ENCODE measurements at places on chromosomes 11 and 22.

GRCh38 chr11:123437236-123437979 lies 7.3 kb downstream of the GRAMD1B start:
- no peak for DNase-seq

GRCh38 chr11:128949791-128950454 lies 7.3 kb upstream of the TP53AIP1 start:
- no peak for DNase-seq

DNA sequence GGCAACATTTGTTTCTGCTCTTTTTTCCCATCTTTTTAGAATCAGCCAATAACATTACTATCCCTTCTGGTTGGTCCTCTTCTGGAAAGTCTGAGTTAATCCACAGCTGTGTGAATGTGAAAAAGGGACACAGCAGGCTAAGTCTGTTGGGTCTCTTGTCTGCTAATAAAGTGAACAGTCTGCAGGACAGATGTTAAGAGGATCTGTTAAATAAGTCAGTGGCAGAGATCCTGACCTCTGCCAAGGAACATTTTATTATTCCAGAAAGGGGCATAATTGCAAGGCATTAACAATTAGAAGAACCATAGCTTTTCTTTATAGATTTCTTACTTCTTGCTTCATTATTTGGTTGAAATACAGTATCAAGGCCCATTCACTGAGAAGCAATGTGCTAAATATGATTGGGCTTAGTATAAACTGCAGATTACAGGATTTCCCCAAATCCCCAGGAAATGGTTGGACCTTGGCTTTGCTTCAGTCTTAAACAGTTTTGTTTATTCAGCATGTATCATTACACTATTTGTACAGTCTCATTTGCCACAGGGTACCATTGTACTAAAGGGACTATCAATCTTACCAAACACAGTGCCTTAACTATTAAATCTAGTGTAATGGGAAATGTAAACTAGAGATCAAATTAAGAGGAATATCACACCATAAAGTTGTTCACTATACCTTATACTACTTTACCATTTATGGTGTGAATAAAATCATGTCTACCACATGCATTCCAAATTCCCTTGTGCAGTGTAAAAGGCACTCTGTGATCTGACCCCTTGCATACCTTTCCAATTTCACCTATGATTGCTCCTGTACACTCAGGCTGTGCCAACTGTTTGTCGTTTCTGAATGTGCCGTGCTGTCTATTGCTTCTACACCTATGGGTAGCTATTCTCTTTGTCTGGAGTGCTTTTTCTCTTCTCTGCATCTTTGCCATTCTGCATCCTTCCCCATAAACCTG lies 274.0 kb downstream of the SOX6 start:
- DNase-seq: no peak

DNA sequence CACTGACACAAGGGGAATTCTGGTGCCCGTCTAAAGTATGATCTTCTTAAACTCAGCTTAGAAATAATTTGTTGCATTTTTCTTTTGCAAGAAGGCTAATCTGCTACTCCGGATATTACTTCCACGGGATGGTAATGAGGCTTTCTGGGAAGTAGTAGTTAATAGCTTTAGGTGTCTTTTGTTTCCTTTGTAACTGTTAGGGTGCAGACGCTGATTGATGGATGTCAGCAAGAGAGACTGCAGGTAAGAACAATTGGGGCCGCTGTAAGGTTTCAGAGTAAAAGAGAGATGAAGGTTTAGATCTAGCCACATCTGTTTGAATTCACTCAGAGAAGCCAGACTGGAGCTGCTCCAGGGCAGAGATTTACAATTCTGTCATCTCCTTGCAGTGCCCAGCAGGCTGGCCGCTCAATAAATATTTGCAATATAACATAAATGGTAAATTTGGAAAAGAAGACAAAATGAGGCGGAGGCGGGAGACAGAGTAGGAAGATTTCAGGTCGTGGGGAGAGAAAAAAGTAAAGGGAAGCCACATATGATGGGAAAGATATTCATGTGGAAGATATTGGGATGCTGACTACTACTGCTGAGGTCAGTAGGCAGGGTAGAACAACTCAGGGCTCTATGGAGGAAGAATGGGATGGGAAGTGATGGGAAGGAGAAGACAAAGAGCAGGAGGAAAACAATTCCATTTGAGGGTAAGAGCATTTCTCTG lies 320.5 kb downstream of the AASDHPPT start:
- no peak for DNase-seq

DNA sequence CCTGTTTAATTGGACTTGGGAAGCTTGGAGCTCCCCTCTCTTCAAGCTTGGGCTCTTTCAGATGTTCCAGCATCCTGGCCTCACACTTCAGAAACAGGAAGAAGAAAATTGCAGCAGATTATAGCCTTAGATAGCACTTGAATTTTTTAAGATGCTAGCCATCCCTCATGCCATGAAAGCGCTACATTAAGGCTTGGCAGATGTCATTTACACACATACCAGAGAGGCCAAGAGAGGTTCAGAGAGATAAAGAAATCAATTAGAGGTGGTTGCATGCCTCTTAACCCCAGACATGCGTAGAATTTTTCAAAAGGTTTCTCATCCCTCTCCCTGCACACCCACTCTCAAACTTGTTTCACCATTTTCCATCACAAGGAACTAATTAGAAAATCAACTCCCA lies 31.9 kb upstream of the DBX1 start:
- no peak for DNase-seq

- peak; percentile 55 for DNase-seq
These were observed 686 bp downstream of the LMF2 start for GRCh38 chr22:50506611-50507420.

GRCh38 chr11:72525466-72525865 lies 91.1 kb upstream of the CLPB start:
- DNase-seq: no peak

- no peak for DNase-seq
These were observed 603.0 kb upstream of the CADM1 start for GRCh38 chr11:116107229-116107628.

DNA sequence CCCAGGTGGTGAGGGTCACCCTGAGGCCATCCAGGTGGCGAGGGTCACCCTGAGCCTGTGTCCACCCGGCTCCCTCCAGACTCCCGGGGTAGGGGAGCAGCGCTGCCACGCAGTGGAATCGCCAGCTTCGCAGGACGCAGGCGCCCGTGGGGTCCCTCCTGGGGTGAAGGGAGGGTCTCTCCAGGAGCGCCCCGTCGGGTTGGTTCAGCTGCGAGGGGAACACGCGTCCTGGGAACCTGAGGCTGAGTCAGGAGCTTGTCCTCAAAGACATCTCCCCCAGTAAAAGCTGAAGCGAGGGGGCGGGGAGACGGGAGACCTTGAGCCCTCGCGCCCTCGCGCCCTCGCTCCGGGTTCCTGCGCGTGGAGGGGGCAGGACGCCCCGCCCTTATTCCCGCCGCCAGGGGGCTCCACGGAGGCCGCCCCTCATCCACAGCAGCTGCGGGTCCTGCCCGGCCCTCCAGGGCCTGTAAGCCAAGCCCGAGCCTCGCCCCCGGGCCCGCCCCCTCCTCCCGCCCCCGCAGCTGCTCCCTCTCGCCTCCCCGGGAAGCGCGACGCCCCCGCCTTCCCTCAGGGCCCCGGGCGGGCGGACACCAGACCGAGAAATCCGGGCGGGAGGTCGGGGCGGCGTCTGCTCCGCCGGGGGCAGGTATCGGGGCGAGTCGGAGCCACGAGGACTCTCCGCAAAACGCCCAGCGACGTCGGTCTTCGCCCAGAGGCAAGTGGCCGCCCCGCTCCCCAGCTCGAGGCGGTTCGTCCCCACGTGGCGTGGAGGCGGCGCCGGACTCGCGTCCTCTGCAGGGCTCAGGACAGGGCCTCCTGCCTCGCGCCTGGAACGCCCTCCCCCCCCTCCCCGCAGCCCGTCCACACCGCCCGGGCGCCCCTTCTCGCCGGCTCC lies 22.8 kb downstream of the PIM3 start:
- no peak for DNase-seq
